Peyer's patch (tissue), 4 donors: ENCODE measurements at places on chromosomes 3 and 15.

DNA sequence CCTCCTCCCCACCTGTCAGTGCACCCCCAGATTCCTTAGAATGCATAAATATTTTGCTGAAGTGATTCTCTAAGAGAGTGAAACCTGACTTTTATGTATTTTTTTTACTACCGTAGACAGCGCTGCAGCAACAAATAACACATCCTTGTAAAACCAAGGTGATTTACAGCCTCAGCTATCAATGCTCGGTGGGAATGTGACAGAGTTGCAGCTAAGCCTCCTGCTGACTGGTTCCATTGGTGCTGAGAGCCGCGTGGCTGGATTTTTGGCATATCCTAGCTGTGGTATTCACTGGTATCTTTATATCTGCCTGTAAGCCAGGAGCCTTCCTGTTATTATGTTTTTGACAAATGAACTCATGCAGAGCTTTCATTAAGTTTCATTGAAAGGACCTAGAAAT, 11.0 kb downstream of the FGD5 start:
- DNase-seq, result no peak

DNA sequence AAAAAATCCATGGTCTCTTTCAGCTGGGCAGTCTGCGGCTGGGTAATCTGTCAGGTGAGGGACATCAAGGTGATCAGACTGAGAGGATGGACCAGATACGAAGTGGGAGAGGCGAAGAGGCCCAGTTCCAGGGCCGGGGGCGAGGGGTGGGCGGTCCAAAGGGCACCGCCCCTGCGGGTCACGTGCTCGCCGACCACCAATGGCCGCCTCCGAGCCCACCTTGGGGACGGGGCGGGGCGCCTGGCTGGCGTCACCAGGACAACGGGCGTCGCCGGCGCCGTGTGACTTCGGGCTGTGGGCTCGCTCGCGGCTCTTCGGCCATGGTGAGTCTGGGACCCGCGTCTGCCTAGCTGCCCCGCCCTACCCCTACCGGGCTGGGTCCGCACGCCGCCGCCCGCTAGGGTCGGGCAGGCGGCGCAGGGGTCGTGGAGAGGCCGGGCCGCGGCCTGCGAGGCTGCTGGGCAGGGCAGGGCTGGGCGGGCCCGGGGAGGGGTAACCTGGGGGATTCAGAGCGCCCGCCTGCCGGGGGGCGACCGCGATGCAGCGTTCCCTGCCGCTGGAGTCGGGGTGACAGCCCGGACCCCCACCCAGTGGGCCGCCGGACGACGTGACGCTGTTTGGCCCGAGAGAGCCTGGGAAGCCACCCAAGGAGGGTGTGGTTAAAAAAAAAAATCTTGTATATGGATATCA, at the start of gene FBXL2:
Gene FBXL2, plus strand, starts transcription at position 250 of the 690 bp plus-strand sequence. Its CDS starts 71 bp downstream, at position 321.
- no peak for DNase-seq

GRCh38 chr3:170740726-170741591, 129.0 kb downstream of the RPL22L1 start:
- no peak for DNase-seq

DNA sequence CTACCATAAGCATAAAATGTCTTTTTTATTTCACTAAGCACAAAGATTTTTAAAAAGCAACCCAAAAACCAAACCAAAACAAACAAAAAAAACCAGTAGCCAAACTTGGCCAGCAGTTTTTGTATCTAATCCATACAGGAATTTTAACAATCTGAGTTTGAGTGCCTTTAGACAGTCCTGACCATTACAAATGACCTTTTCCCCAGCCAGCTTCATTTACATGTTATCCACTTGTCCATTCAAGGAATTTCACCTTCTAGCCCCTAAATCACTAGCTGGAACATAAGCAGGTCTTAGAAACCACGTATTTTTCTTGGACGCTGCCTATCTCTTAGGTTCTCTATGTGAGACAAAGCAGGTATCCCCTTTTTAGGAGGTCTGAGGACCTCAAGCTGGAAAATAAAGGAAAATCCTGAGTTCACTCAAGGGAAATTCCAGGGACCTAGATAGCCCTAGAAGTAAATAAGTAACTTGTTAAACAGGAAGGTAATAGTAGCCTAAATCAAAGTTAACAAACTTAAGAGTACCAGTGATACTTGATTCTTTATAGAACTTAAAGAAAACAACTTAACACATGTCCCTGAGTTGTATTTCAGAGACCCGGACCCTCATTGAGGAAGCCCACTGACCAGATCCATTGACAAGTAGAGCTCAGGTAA, 34.2 kb downstream of the CIP2A start:
- no peak for DNase-seq

DNA sequence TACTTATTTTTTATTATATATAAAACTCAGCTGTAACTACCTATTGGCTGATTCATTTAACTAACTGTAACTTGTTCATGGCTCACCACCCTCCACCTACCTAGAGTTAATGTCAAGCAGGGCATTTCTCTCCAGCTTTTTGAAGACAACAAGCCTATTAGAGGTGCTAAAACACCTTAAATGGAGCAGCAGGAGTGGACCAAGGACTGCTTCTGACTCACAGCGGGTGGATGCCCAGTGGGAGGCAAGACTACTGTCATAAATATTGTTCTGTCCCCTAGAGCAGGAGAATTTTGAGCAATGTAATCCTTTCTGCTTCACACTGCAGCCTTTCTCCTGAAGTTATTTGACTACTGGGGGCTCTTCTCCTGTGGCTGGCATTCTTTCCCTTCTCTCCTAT, 146.9 kb downstream of the CLSTN2 start:
- DNase-seq, result no peak

DNA sequence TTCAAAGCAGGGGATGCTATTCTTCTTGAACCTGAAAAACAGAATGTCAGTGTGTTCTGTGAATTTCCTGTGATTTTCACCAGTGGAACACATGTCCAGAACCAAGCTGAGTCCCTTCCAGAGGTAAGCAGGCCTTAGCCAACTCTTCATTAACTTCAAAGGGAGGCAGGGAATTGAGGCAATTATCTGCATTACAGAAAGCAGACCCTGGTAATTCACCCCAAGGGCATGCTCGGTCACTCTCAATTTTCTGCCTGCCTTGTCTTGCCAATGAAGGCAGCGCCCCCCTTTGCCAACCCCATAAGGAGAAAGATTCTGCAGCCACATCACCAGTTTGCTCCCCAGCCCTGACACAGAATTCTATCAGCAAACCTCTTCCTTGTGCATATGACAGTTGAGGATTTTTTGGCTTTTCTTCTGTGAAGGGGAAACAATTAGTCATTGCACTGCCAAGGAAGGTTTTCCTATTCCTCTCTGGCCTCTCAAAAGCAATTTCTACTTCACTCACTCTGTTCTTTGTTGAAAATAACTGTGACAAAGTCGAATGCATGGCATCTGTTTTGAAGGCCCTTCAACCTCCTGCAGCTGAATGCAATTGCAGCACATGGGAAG, 85.3 kb downstream of the HHLA2 start:
- DNase-seq, result no peak
